ENCODE measurements at places on chromosomes 11 and 22.

- DNase-seq = no peak
Measured at GRCh38 chr22:31400023-31400397, 606 bp downstream of the DRG1 start.

GRCh38 chr22:43814264-43814663 is 2.2 kb upstream of the EFCAB6 start:
- no peak for DNase-seq

DNA sequence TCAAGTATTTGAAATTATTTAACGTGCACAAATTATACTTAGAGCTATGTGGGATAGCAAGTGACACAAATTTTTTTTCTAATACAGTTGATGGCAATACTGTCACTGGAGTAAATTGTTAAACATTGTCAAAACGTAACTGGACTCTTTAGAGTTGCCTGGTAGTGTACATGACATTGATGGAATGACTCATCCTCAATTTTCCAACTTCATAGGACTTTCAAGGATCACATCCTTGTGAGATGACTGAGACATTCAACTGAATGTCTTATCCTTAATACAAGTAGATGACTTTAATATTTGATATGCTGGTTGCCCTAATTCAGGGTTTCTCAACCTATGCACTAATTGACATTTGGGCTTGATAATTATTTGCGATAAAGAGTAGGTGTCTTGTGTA is 310.0 kb downstream of the SWAP70 start:
- no peak for DNase-seq

GRCh38 chr11:45264839-45265515 is 21.2 kb downstream of the SYT13 start:
- DNase-seq = no peak

DNA sequence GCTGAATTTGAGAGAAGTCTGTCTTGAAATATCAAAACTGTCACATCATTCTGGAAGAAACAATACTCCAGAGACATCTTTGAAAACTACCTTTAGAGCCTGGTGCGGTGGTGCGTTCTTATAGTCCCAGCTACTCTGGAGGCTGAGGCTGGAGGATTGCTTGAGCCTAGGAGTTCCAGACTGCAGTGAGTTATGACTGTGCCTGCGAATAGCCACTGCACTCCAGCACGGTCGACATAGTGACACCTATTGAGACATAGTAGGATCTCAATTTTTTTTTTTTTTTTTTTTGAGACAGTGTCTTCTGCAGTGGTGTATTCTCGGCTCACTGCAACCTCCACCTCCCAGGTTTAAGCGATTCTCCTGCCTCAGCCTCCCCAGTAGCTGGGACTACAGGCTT is 11.5 kb upstream of the AIFM3 start:
- no peak for DNase-seq

- no peak for DNase-seq
Measured at GRCh38 chr11:84642500-84642899, 984.6 kb downstream of the DLG2 start.

DNA sequence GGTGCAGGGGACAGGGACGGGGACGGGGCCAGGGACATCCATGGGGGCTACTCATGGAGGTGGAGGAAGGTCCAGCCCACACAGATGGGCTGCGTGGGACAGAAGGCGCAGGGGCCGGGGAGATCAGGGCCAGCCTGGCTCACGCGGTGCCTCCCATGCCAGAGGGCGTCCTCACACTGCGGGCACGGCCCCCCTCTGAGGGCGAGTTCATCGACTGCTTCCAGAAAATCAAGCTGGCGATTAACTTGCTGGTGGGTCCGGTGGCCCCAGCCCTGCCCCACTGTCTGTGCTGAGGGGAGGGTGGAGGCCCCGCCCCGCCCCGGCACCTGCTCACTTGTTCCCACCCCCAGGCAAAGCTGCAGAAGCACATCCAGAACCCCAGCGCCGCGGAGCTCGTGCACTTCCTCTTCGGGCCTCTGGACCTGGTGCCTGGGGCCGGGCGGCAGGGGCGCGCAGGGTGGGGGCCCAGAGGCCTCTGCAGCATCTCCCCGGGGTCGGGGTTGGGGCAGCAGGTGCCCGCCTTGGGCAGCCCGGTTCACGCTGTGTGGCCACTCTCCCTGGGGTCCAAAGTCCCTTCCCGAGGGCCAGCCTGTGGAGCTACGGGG is 15.8 kb downstream of the EPS8L2 start:
- peak; percentile 33 for DNase-seq

DNA sequence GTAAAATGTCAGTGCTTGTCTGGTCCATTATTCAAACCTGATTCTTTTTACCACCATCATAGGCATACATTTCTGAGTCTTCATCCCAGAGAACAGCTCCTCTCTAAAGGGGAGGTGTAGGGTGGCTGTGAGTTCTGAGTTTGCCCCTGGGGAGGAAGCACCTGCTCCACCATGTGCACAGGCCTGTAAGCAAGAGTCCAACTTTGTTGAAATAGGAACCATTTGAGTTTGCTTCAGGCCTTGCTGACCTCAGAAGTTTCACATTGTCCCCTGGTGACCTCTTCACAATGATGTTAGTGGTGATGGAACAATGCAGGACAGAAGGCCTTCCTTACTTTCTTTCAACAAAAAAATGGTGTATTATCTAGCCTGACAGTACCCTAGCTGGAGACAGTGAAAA is 54.6 kb upstream of the TOP3B start:
- DNase-seq = no peak

- no peak for DNase-seq
Measured at GRCh38 chr11:30586251-30587144, at the start of gene MPPED2. TSS of gene MPPED2 (minus strand) at chr11:30586353. CDS start at chr11:30580373, 5,980 bp downstream.

DNA sequence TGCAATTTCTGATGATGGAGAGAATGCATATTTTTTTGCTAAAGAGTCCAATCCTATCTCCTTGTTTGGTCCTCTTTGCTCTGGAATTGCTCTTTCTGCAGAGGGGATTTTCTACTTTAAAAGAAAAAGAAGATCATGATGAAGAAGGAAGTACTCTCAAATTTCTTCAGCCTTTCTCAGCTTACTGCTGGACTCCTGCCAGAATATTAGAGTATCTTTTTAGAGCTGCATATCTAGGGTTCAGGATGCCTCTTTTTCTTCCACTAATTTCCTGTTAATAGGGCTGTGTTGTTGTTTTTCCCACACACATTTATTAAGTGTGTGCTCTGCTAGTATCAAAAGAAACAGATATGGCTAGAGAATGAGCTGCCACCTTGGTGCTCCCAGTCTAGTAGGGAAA is 18.2 kb downstream of the UBASH3B start:
- no peak for DNase-seq

DNA sequence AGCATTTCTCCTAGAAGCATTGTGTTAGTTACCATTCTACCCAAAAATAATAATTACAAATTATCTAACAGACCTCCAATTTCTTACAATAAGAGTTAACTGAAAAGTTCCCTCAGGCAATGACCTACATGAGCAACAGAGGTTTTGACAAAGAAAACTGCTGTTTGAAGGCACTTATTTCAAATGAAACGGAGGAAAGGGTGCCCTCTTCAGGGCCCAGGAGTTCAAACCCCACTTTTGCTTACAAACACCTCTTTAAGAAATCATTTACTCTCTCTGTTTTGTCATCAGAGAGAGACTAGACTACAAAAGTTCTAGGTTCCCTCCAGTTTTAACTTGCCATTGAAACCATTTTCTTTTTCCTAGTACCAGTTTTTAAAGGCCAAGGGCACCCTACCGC is 56.7 kb downstream of the AMBRA1 start:
- no peak for DNase-seq

- no peak for DNase-seq
Measured at GRCh38 chr11:109849946-109850345, 243.2 kb upstream of the ZC3H12C start.

GRCh38 chr11:62539238-62539925 is 7.2 kb downstream of the AHNAK start:
- no peak for DNase-seq

DNA sequence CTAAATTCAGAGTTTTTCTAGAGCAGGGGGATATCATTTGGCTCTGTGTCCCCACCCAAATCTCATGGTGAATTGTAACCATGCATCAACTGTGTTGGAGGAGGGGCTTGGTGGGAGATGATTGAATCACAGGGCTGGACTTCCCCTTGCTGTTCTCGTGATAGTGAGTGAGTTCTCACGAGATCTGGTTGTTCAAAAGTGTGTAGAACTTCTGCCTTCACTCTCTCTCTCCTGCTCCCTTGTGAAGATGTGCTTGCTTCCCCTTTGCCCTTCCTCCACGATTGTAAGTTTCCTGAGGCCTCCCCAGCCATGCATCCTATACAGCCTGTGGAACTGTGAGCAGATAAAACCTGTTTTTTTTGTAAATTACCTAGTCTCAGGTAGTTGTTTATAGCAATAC is 22.0 kb upstream of the FBLN1 start:
- no peak for DNase-seq

GRCh38 chr11:77049026-77049425 is 14.8 kb downstream of the B3GNT6 start:
- no peak for DNase-seq

DNA sequence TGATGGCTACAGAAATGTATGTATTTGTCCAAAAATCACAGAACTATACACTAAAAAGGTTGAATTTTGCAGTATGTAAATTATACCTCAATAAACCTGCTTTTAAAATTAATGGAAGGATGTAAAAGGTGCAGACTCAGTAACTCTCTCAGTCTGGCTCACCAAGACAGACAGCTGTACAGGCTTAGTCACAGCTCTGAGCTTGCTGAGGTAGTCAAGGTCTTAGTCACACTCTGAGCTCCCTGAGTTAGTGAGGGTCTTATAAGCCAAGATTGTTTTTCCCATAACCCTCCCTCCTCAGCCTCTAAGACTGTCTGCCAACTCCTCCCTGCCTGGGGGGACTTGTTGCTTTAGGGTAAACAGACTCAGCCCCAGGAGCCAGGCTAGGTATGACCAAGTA is 59.3 kb upstream of the IZUMO1R start:
- no peak for DNase-seq

- no peak for DNase-seq
Measured at GRCh38 chr11:83793310-83793709, 507.1 kb upstream of the CCDC90B start.

DNA sequence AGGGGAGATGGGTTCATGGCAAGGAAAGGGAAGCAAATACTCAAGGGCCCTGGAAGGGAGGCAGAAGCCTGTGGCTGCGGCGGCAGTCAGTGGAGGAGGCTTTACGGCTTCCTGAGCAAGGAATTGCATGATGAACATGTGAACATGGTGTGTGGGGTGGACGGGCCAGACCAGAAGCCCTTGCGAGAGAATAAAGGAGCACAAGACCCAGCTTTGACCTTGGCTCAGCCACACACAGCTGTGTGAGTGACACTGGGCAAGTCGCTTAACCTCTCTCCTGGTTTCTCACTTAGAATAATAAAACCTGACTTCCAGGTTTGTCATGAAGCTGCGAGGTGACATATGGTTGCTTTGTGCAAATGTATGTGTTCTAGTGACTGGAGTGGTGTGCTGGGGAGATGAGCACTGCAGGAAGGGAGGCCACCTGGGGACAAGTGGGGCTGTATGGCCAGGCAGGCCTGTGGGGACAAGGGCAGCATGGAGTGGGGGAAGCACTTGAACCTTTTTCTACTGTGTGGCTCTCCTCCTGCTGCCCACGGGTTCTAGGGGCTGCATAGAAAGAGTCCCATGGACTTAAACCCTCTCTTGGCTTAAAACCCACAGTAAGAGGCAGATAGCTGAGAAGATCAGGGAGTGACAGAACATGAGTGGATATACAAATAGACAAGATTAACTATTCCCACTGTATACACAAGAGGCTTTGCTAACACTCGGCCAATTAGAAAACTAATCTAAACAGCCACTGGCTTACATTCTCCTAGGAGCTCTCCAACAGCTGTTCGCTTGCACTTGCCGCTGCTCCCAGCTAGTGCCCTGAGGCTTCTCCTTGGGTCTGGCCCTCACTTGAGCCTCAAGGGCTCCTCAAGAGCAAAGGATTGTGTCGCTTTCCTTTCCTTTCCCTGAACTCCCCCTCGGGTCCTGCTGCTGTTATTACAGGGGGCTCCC is 67.3 kb upstream of the CDON start:
- DNase-seq = no peak

DNA sequence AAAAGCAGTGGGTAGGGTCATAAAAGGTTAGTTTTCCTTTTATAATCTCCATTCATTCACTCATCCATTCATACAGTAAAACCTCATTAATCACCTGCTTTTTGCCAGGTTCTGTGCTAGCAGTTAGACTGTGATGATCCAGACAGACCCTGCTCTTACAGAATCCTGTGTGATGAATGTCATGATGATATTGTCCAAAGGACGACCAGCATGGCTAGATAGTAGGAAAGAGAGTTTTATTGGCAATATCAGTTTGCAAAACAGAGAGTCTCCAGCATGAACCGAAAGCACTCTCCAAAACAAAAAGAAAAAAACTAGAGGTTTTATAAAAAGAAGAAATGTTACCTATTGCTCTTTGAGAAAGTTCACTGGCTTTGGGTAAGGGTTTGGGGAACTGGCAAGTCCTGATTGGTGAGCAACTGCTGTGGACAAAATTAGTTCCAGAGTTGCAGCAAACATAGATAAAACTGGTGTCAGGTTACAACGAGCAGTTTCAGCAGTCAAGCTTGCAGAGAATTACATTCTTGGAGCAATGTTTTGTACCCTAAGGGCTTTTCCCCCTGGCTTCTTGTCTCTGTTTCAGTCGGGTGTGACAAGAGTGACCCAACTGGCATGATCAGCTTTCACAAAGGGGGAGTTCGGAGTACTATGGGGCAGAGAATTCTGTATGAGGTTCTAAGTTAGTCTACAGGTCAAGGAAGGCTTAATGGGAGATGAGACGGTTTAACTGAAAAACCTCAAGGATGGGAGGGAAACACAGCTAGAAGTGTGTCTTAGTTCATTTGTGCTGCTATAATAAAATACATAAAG is 58.3 kb downstream of the HSD17B12 start:
- no peak for DNase-seq

DNA sequence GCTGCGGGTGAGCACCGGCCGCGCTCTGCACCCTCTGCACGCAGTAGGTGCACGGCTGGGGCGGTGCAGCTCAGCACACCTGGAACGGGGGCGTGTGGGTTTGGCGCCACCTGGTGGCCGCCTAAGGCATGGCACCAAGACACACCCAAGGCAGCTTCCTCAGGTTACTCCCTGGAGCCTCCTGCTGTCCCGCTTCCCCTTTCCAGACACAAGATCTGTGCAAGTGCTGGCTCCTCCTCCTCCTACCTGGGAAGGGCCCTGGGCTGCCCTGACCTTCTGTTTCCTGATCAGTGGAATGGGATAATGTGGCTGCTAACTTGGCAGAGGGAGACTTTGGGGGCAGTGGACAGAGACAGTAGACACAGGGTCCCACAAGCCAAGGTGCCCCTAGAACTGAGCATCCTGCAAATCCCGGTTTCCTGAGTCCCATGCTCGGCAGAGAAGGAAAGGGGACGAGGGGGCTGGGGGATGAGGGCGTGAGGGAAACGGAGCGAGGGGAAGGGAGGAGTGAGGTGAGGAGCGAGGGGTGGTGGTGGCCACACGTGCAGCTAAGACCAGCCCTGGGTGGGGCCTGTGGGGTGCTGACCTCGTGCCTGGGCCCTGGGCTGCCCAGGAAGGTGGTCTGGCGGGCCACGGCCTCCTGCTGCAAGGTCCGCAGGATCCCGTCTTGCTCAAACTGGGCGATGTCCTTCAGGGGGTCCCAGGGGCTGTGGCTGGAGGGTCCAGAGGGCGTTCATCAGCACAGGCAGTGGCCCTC is 34.8 kb upstream of the CARS1 start:
- DNase-seq = peak; percentile 63

GRCh38 chr11:131734871-131735270 is 364.5 kb downstream of the NTM start:
- DNase-seq = no peak
